ENCODE measurements at places on chromosomes 1 and 21.

- no peak for DNase-seq
Observed at GRCh38 chr21:34968414-34969333, 80.4 kb downstream of the RUNX1 start.

DNA sequence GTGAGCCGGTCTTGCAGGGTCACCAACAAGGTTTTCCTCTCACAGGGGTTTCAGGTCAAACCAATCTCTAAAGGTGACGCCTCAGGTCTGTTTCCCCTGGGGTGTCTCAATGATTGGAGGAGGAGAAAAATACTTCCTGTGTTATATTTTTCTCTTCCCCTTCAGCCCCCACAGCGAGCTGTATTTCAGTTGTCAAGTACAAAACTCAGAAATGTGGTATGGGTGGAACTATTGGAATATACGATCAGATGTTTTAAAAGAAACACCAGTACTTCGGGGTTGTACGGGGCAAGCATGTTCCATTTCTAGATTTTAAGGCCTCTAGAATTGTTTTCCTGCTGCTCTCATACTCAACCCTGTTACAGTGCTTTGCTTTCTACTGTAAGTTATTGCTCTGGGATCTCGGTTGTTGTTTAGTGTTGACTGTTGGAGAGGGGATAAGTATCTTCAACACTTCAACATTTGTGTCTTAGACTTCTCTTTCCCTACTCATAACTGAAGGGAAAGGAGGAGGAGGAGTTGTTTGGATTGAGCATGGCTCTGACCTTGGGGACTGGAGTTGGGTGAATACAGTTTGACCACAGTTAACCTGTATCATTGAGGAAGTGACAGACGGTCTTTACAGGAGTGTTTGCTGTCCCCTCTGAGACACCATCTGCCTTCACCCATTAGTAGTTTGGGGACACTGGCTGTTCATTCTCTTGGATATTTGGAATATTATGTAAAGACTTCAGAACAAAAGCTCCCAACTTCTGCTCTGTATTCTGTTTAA is 2.0 kb downstream of the MAPKAPK2 start:
- DNase-seq = no peak

DNA sequence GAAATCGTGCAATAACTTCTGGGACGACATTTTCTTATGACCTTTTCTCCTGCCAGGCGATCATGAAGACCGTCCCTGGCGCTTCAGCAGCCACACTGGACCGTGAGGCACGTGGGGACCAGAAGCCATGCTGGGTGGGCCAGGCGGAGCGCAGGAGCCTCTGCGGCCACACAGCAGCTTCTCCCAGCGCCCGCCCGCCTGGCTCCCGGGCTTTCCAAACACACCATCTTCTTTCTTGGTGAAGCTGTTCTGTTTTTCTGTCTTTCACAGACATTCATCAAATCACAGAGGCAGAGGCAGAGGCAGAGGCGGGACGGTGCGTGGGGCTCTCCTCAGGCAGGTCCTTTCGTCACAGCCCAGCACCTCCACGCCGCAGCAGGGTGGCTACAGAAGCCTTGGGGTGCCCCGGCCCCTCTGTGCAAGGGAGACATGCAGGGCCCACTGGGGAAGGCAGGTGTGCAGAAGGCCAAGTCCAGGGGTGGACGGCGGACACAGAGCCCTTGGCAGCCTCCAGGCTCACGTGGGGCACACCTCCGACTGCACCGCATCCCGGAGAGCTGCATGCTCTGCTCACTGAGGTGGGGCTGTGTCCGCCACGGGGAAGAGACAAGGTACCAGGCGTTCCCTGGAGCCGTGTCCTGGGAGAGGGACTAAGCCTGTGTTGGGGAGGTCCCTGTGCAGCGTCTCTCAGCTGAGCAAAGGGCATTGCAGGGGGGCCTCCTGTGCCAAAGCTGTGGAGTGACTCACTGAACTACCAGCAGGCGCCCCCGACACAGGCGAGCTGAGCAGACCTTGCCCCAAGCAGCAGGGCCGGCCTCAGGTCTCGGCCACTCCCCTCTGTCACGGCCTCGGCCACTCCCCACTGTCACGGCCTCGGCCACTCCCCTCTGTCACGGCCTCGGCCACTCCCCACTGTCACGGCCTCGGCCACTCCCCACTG is 2.6 kb upstream of the TMEM240 start:
- no peak for DNase-seq

GRCh38 chr1:59696421-59697115 is 118.2 kb upstream of the HOOK1 start:
- no peak for DNase-seq

GRCh38 chr1:168466714-168467131 is 77.1 kb downstream of the XCL2 start:
- no peak for DNase-seq

DNA sequence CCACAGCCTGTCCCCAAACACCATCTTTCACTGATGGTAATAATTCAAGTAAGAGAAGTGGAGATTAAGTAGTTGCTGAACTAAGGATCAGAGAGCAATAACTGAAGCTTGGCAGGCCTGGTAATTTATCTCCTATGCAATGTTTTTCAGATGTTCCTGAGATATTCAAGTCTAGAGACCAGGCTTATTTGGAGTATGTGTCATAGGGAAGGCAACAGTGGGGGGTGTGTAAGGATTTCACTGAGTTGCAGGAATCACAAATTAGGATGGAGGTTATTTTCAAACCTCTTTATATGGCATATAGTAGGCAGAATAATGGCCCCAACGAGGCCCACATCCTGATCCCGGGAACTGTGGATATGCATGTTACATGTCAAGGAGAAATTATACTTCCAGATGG is 171.7 kb downstream of the KCNJ6 start:
- DNase-seq = no peak

GRCh38 chr1:174169342-174169741 is 10.0 kb downstream of the RABGAP1L start:
- DNase-seq = no peak

DNA sequence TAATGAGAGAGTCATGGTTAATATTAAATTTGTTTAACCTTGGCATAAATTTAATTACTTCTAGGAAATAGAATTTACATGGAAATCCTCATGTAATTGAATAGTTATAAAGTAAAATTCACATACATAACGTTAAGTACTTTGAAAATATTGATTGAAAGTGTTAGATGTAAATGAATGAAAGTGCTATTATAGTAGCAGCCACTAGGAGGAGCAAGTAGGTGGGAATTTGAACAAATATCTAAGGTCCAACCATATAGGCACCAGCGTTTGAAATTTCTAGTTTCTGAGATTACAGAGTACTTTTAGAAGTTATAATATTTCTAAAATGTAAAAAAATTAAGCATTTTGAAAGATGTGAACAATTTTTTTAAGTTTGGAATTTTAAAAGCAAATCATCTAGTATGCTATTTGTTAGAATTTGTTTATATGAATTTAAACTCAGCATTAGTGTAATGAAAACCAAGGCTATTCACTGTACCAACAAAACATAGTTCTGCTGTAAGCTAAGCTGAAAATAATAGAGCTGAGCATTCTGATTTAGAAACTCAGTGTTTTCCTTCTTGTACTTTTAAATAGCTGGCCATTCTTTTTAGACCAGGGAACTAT is 3.3 kb downstream of the B3GALT2 start:
- no peak for DNase-seq

DNA sequence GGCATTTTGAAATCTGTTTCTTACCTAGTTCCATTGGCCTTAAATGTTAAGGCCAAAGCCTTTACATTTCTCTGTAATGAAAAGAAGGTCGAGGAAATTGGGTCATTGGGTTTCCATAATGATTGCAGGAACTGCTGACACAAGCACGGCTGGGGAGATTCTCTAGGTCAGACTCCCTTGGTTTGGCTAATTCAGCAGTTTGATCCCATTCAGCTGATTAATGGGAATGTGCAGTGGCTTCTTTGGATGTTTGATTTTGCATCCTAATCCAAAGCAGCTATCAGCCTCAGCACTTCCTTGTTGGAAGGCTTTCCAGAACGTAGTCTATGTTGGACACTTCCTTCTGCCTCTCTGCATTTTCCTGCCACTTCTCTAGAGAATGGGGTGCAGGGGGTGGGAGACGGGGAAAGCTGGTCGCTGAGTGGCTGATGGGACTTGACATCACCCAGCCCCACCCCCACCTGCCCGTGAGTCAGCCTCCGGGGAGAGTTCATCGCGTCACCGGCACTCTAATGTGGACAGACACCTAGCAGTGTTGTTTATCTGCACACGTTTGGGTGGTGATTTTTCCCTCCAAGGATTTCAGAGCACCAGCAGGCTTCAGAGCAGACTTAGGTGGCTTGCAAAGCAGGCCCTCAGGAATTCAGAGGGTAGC is 5.4 kb downstream of the PSEN2 start:
- peak; percentile 7 for DNase-seq

DNA sequence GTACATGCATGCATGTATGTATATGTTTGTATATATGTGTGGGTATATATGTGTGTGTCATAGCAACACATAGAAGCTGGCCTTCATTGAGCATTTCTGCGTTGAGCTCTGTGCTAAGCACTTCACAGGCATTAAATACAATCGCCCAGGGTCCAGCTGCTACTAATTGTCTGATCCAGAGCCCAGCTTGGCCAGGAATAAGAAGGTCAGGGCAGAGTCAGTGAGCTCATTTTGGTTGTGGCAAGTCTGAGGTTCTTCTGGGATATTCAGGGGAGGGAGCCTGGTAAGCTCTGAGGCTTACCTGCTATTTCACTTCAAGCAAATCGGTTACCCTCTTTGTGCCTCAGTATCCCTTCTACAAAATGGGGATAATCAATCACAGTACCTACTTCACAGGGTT is 59.6 kb downstream of the FOXO6 start:
- no peak for DNase-seq

- DNase-seq = no peak
Observed at GRCh38 chr1:90220941-90221693, 226.2 kb downstream of the ZNF326 start.

GRCh38 chr1:160606611-160607010 is 27.3 kb upstream of the CD84 start:
- DNase-seq = no peak

GRCh38 chr21:36310016-36310415 is 10.0 kb upstream of the MORC3 start:
- no peak for DNase-seq

DNA sequence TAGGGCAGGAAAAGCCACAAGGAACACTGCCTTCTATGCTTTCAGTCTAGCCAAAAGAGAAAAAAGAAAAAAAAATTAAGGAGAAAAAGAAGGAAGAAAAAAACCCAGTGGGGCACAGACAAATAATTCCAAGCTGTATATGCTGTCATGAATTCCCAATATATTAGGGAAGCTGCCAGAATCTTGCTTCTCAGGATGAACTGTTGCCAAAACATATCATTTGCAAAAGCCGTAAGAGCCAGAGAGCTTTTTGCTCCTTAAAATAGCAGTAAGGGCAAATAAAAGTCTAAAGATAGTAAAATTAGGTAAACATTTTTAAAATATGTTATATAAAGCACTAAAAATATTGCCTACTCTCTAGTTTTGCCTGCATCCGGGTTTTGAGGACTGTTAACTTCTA is 52.1 kb downstream of the PGM1 start:
- DNase-seq = no peak

GRCh38 chr1:178649582-178650350 is 75.3 kb upstream of the RALGPS2 start:
- no peak for DNase-seq

- no peak for DNase-seq
Observed at GRCh38 chr1:211843507-211844298, 13.1 kb upstream of the LPGAT1 start.

GRCh38 chr1:85665932-85666331 is 42.3 kb downstream of the ZNHIT6 start:
- no peak for DNase-seq

- no peak for DNase-seq
Observed at GRCh38 chr1:227901239-227901905, 46.4 kb downstream of the WNT9A start.

GRCh38 chr1:176206961-176207902 is at the start of gene COP1:
Gene COP1 (minus strand): TSS chr1:176207286. CDS start chr1:176206978, 308 bp downstream.
- DNase-seq = peak; percentile 95

DNA sequence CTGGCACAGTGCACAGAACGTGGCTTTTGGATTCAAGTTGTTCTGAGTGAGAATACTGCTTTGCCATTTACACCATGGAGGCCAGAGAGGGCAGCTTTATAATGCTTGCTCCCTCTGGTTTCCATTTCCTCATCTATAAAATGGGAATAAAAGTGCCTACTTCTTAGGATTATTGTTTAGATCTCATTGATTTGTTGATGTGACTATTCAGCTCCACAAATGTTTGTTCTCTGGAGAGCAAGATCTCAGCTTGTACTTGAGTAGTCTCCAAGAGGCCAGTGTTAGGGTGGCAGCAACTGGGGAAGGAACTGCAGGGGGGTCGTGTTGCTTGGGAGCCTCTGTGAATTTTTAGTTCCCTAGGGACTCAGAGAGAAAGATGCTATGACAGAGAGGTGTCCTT is 55.2 kb downstream of the YARS1 start:
- DNase-seq = no peak

GRCh38 chr1:110393691-110394492 is 3.1 kb upstream of the SLC16A4 start:
- DNase-seq = no peak

GRCh38 chr1:61125263-61125662 is 42.9 kb downstream of the NFIA start:
- DNase-seq = no peak

DNA sequence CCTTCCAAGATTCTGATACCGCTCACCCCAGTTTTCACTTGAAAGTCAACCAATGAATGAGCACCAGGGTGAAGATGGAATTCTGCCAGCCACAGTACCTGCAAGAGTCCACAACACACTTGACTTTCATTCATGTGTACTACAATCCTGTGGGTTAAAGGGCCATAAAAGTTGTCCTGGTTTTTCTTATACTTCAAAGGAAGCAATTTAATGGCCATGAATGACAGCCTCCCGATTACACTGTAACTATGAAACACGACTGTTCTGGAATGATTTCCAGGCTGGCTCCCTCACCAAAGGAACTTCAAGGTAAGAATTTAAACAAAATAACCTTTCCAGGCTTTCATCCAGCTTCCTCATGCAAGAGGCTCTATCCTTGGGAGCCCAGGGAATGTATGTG is 502.8 kb downstream of the SMYD3 start:
- DNase-seq = no peak

- DNase-seq = no peak
Observed at GRCh38 chr1:90012300-90012699, 17.4 kb downstream of the ZNF326 start.

All from head of caudate nucleus (tissue), 42 donors.